Keratinocyte (primary cell): ENCODE measurements at places on chromosomes 11 and 22.

DNA sequence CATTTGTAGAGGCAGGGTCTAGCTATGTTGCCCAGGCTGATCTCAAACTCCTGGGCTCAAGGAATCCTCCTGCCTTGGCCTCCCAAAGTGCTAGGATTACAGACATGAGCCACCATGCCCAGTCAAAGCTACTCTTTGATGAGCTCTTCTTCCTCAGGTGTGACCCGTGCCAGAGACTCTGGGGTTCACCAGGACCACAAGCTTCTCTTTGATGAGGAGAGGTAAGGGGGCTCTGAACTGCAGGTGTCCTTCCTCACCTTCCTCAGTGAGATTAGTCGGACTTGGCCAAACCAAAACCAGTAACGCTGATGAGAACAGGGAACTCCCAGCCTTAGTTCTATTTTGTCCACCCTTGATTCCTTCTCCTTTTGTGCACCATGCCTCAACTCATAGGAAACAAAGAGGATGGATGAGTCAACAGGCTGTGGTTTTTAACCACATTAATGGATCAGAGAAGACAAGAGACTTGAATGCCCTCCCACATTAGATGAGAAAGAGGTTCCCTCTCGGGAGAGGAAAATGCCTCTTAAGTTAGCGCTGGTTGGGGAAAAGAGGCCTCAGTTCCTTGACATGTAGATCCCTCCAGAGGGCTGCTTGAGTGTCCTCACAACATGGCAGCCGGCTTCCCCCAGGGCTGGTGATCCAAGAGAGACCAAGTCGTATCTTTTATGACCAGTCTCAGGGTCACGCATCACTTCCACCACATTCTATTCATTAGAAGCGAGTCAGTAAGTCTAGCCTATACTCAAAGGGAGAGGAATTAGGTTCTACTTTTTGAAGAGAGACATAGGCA lies 25.7 kb upstream of the CTR9 start:
- DNase-seq: peak; percentile 71

GRCh38 chr11:86918973-86919372 lies 36.2 kb downstream of the FZD4 start:
- no peak for DNase-seq

GRCh38 chr22:25488244-25489020 lies 76.0 kb upstream of the GRK3 start:
- DNase-seq: no peak

GRCh38 chr22:37657590-37658132 lies 862 bp upstream of the PDXP start:
- no peak for DNase-seq

GRCh38 chr11:69253028-69253427 lies 40.9 kb upstream of the MYEOV start:
- DNase-seq: peak; percentile 95

DNA sequence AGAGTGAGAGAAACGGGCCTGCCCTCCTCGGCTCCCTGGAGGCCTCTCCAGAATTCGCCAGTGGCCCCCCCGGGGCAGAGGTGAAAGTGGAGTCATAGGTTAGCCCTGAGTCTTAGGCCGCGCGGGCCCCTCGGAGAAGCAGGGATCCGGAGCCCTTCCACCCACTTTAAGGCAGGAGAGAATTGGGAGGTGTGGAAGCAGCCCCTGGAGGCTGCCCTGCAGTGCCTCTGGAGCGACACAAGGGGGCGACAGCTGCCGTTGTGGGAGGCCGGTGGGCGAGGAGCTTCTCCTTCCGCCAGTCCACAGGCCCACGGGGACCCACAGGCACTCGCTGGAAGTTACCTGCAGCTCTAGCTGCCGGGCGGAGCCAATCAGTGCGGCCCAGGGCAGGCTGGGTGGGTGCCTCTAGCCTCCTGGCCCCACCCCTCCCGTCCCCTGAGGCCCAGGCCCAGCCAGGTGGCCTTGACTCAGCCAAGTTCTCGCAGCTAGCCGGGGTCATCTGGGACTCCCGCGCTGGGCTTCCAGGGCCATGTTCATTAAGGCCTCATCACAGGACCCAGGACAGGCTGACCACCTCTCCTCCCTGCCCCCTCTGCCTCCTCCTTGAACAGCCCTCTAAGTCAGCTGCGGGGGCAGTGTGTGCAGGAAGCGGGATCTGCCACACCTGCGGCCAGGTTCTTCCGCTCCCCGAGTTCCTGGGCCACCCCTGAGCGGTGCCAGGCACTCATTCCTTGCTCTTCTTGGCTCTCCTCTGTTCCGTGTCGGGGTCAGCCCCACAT lies 5.0 kb downstream of the DGKZ start:
- no peak for DNase-seq

- DNase-seq: no peak
These were observed 401.6 kb downstream of the BUD13 start for GRCh38 chr11:116371146-116371545.

DNA sequence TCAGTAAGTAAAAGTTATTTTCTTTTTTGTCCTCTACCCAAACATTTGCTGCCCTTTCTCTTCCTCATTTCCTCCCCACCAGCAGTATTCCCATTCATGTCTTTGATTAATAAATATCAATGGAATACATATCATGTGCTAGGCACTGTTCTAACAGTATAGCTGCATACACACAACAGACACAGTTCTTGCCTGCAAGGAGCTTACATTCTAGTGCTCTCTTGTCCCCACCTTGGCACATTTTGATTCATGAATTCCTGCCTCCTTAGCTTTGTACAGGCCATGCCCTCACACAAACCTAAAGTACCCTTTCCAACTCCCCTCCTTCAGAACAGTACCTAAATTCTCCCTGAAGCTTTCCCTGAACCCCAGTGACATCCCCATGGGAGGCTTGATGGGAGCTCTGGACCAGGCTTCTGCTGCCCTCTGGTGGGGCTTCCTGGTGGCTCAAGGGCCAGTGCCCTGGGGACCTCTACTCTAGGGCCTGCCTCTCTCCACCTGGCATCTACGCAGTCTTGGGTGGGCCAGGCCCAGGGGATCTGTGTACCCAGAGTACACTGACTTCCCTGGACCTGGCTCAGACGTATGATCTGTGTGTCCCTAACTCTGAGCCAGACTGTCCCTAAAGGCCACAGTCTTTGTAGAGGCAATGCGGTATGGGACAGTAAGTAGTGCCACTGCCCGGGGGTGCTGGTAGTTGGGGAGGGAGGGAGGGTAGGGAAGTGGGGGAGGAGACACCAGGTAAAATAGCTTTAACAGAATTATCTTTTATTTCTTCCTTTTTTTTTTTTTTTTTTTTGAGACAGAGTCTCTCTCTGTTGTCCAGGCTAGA lies 14.1 kb downstream of the RPS13 start:
- no peak for DNase-seq

DNA sequence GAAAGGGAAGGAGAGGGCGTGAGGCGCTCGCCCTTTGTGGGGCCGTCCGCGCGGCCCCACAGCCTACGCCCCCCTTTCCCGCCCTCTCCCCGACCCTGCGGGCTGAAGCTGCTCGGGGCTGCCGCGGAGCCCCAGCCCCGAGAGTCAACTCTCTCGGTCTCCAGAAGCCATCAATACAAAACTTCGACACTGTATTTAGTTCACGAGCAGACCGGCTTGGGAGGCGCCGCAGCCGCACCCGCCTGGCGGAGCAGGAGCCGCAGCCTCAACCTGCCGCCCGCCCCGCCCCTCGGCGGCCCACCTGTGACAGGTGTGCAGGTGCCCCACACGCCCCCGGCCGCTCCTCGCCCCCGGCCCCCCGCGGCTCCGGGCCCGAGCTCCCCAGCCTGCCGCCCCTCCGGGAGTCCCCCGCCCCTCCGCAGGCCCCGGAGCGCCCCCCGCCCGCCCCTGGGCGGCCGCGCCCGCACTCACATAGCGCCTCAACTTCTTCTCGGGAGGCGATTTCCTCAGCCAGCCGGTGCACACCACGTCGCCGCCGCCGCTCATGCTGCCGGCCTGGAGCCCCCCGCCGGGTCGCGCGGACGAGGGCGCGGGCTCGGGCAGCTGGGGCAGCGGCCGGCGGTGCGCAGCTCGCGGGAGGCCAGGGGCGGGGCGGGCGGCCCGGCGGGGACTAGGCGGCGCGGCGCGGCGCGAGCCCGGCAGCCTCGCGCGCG lies at the start of gene GAB2:
TSS of gene GAB2 (minus strand) at position 646 of the 713 bp plus-strand sequence. CDS start at position 546, 100 bp downstream.
- no peak for DNase-seq

DNA sequence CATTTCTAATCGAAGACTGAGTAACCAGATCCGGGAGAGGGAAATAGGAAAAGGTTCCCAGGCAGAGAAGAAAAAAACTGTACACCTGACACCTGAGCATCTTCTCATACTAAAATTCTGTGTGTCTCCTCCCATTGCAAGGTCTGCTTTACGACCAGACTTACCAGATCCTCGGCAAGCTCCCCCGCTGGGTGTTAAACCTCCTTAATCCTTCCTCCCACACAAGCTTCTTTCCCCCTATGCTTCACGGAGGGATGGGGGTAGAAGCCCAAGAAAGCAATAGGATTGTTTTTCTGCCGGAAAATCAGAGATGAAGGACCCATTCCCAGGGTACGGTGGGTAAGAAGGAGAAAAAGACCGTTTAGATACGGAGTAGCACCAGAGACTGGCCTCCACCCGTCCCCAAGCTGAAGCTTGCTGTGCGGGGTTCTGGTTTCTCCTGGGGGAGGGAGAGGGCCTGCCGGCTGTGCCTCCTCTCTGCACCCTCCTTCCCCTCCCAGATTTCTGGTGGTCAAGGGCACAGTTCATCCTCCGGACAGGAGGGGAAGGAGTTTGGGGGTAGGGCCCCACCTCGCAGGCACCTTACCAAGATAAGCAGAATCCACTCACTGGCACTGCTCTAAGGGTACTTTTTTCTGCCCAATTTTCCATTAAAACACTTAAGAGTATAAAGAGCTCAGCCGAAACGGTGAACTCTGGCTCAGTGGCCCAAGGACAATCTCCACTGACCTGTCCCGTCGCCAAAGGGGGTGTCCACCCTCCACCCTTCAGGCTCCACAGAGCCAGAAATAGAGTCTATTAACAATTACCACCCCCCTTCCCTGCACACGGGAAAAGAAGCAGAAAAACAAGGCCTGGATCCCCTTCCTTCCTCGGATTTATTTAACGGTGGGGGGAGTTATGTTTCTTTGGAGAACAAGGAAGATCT lies 1.2 kb downstream of the TOB2 start:
- DNase-seq: no peak

DNA sequence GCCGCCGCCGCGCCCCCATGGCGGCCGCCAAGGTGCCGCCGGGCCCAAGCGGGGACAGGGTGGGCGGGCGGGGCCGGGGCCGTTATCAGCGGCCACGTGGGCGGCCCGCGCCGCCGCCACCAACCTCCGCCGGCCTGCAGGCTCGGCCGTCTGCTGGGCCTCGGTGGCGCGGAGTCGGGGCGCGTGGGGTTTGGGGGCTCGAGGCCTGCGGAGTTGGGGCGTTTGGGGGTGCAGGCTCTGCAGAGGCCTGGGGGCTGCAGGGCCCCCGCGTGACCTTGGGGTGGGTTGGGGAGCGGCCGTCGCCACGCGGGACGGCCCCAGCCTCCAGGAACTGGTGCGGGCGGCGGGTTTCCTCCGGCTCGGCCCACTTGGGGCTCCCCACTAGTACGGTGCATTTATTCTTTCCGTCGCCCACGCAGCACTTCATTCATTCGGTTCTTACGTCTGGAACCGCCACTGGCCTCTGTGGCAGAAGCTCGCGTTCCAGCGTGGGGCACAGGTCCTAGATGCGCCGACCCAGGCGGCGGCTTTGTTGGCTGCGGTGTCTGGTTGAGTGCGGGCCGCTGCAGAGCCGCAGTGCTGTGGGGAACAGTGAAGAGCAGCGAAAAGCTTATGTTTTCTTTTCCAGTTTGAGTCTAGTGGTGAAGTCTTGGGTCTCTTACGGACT lies 740 bp upstream of the TRMT2A start:
- DNase-seq: no peak
